Stimulated activated naive B cell treated with anti-CD40 and anti-IgM and Interleukin-4, amounts not matched to agents 10 μg/mL and 1 μg/mL and 100 μg/mL, for 72 hours (primary cell): ENCODE measurements at places on chromosomes 2 and 18.

DNA sequence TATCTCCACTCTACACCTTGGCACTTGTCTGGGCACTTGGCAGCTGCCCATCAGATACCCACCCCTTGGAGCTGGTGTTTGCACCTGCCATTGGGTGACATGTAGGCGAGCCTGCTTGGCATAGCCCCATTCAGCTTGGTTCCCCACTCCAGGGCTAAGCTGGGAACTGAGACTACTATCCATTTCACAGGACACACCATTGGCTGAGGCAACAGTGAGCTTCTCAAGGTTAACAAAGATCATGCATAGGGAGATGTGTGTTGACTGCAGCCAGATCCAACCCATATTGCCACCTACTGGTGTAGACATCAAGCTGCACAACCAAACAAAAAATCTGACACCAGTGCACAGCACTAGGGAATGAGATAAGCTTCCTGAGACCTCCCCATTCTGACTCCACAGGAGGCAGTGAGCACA, 1389.8 kb upstream of the TMEFF2 start:
- no peak for DNase-seq

DNA sequence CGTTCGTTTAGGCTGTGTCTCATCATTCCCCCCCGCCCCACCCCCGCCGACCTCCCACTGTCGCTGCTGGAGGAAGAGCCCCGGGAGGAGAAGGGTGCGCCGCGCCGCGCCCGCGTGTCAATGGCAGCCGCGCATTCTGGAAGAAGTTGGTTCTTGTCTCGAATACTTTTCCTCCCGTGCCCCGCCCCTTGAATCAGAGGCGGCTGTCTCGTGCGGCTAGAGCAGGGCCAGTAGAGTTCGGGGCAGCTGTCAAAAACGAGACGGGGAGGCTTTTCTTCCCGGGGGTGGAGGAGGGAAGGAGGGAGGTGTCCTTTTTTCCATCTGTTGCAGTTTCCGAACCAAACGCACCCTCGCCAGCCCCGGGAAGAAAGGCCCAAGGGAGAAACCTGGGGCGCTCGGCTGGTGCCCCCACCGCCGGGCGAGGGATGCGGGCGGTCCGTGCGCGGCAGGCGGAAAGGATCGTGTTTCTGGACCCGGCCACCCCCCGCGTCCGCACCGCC, 410 bp upstream of the TGIF1 start:
- no peak for DNase-seq

DNA sequence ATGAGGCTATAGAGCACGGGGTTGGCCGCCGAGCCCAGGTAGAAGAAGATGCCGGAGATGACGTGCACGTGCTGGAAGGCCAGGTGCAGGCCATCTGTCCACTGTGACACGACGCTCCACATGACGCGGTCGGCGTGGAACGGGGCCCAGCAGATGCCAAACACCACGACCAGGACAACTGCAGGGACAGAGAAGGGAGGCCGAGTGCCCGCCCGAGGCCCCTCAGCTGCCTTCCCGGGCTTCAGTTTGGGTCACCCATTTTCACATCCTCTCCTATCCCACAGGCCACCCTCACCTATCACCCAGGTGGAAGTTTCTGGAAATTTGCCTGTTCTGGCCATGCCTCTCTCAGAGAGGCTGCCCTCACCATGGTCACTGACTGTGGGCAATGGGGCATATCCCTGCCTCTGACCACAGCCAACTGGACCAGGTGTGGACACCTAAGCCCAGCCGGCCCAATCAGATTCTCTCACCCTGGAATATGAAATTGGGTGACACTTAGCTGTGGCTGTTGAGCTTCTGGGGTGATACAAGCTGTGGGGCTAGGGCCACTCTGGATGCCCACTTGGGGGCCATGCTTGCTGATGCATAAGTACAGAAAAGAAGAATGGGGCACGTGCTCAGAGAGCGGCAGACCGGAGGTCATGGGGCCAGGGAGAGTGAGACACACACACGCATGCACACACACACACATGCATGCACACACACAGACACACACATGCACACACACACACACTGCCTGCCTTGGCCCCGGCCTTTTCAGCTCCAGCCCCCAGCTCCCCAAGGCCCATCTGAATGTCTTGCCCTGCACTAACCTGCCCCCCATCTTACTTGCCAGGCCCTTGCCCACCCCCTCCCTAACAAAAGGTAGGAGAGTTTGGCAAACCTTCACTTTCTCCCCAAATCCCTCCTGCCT, 4.7 kb downstream of the NMUR1 start:
- no peak for DNase-seq

- no peak for DNase-seq
These were observed 42.9 kb downstream of the SPRED2 start for GRCh38 chr2:65389476-65389875.

DNA sequence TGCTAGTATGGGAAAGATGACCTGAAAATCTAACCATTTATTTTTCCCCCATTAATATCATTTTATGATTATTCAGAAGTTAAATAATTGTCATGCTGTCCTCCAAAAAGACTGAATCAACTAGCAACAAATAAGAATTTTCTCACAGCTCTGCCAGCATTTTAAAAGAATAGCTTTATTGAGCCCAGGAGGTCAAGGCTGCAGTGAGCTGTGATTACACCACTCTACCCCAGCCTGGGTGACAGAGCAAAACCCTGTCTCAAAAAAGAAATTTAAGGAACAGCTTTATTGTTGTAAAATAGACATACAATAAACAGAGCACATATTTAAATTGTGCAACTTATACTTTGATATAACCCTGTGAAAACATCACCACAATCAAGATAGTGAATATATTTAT, 24.8 kb upstream of the IL1A start:
- no peak for DNase-seq

DNA sequence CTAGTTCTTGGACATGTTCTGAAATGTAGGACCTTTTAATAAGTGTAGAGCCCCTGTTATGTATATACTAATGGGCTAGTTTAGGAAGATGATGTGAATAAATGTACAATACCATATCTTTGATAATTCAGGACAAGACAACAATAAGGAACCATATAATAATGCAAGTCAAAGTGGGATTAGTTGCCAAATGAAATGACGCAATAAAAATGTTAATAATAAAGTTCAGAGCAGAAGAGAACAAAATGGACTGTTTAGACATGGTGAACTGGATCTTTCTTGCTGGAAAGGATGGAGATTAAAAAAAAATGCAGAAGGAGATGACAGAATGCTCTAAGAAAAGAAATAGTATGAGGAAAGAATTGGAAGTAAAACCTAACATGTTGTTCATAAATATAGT, 43.7 kb downstream of the MMADHC start:
- DNase-seq, result no peak

DNA sequence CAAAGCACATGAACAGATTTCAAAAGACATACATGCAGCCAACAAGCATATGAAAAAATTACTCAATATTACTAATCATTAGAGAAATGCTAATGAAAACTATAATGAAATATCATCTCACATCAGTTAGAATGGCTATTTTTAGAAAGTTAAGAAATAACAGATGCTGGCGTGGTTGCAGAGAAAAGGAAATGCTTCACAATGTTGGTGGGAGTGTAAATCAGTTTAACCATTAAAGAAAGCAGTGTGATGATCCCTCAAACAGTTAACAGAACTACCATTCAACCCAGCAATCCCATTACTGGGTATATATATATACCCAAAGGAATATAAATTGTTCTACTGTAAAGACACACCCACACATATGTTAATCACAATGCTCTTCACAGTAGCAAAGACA, 117.7 kb upstream of the SETBP1 start:
- no peak for DNase-seq

GRCh38 chr2:128347701-128348539, 29.3 kb upstream of the HS6ST1 start:
- no peak for DNase-seq

DNA sequence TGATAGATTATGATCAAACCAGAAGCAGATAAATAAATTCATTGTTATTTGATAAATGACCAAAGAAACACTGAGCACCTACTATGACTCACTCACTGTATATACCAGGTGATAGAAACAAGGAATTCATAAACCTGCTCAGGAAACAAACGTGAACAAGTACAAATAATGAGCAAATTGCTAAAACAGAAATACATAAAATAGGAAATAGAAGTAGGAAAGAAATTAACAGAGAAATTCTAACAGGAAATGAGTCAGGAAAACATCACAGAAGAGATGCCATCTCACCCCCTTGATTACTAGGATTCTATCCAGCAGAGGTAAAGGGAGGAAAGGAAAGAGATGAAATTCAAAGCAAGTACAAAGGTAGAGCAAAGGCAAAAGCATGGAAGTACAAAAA, 31.3 kb downstream of the EXOC6B start:
- DNase-seq, result no peak

- DNase-seq, result no peak
These were observed 26.9 kb downstream of the MAIP1 start for GRCh38 chr2:199982126-199982843.

DNA sequence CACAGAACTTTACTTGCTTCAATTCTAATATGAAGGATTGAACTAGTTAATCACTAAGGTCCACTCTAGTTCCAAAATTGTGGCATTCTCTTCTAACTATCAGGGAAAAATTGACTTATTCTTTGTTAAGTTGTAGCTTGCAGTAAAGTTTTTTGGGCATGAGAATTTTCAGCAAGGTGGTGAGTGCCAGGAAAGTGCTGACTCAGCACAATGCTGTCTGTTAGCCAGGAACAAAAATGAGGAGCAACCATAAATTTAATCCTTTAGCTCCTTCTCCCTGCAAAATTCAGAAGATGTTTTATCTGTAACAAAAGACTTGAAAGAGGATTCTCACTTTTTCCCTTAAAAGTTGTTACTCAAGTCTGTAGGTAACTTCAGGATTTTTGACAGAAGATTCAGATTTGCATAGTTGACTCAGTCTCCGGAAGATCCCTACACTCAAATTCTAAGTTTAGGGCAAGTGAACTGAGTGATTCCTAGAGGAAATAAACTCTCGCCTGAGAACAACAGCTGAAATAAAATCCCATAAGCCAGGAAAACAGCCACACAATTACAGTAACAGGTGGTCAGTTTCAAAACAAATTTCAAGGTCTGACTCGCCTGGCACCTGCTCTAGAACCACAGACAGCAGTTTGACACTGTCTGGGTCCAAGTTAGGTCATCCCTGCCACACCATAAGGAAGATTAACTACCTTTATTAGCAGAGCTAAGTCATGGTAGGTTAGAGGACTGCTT, 20.2 kb upstream of the DARS1 start:
- no peak for DNase-seq

DNA sequence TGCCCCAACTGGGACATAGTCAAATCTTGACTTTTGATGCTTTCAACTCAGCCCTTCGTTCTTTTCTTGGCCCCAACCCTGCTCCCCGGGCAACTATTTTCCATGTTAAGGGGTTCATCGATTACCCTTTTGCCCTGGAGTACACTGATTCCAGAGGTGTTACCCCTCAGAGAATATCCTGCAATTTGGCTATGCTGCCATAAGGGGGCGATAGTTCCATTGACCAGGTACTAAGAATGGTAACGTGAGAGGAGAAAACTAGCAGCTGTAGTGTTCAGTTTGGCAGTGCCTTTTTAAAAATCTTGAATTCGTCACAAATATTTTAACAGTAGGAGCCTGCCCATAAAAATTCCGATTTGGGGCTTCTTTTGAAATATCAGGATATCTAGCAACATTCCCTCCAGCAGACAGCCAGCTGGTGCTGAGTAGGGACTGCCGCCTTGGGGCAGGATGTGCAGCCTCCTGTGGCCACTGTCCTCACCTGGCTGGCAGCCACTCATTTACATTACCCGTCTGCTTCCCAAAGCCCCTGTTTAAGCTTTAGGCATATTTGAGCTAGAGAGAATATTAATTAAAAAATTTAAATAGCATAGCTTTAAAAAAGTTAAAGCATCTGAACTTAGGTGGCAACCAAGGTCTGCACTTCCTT, 146.3 kb upstream of the SKOR2 start:
- no peak for DNase-seq

DNA sequence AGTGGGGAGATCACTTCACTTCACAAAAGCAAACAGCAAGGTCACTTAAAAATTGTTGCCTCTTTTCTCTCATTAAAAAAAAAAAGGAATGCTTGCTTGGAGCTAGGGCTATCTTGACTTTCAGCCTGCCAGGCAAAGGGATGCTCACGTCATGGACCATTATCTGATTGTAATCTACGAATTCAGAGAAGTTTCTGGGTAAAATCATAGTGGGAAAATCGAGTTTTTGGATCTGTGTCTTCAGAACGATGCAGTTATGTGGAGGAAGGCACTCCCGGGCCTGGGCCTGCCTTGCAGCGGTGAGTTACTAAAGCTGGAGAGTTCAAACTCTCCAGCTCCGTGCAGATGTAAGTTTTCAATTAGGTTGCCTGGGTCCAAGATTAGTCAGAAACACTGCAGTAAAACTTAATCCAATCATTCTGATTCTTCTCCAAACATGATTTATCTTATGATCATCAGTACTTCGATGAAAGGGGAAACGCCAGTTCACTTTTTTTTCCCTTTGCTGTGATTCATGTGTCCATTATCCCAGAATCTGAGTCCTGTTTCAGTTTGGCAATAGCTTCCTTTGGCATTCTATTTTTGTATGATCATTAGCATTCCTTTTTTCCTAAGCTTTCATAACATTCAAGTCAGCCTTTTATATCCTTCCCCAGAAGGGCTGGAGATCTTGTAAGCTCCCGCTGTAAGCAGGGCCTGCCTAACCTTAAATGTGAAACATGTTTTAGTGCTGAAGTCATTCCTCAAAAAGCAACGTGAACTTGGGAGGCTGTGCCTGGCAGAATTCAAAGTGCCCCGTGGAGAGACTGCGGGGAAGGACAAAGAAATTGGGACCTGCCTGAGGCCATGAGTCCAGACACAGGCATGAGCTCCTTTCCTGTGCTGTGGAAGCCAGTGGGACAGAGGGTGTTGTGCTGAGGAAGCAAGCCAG, 119.3 kb upstream of the TWIST2 start:
- no peak for DNase-seq

DNA sequence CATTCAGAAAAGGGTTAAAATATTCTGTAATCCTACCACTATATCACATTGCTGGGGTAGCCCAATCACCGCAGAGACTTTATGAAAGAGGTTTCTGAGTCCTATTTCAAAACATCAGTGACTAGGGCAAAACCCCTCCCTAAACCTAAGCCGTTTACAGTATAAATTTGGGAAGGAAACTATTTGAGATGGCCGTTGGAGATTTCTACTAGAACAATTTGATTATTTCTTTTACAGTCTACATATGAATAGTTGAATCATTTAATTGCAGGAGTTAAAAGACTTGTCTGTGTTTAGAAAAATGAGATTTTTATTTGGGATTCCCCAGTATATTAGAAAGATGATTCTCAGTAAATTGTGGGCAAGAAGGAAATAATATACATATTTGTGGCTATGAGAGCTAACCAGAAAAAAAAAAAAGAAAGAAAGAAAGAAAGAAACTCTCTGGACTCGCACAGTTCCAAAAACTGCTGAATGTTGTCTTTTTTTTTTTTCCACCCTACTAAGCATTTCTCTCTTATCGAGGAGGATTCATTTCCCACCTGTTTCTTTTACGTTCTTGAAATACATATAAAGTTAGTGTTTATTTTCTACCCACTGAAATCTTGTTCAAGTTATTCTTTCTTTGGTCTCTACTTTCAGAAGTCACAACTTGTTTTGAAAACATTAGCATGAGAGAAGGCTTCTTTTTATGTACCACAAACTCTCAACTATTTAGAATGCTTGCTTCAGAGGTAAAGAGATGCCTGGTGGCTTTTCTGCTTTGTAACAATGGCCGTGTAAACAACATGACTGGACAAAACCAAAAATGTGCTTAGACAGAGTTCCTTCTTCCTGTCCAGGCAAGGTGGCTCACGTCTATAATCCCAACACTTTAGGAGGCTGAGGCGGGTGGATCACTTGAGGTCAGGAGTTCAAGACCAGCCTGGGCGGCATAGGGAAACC, 65.9 kb downstream of the BCL2 start:
- DNase-seq, result no peak
